ENCODE measurements at places on chromosomes 12 and 14. TPM values are rescaled to one million over a fixed set of nuclear protein-coding genes. Genes with fewer than 3 reads are reported as not detected.

GRCh38 chr14:81192594-81192993 is 28.2 kb downstream of the GTF2A1 start:
- no peak for DNase-seq

DNA sequence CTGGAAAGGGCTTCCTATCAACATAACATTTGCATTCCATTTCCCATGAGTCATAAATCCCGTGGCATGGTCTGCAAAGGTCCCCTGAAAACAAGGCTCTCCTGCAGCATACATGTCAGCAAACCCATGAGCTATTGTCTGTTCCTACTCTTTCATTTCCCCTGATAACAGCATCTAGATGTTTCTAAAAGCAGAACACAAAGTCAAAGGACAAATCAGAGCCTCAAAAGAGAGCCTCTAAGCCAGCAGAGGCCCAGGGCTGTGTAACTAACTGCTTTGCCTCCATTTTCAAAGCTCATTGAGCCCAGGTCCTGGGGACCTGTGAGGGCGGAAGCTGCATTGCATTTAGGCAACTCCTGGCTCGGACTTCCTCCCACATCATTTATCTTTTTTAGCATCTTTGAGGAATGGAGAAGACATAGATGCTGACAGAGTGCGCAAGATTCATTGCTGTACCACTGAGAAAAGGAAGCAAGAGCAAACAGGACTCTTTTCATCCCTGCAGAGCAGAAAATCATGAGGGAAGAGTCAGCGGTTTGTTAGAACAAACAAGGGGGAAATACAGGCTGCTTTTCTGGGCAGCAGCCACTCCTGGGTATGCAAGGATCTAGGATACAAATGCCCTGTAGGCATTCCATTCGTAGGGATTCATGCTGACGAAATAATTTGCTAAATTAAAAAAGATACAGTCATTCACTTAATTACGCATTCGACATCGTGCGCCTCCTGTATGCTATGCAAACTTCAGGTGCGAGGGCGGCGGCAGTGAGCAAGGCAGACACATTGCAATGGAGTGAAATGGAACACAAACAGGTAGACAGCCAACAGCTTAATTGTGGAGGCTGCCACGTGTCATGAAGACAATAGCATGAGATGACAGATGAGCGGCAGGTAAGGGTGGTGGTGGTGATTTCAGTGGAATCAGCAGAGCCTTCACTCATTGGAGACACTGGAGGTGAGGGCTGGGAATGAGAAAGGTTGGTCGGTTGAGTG is 131.0 kb downstream of the TMEM132D start:
- DNase-seq, result no peak

DNA sequence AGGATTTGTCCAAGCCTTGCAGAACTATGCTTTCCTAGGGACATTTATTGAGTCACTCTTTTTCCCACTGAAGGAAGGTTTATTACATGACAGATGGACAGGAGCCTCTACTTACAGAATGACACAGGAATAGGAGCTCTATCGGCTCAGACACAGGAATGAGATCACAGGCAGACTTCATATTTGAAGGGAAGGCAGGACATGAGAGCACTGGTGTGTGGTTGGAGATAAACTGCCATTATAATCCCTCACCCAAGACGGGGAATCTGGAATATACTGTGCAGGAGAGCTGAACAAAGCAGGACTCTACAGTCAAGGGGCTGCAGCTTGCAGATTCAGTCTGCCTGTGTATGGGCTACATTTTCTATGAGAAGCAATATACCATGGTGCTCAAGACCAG is 26.8 kb upstream of the IL22 start:
- no peak for DNase-seq

- DNase-seq, result no peak
Measured at GRCh38 chr12:32558903-32559302, 120.2 kb upstream of the DNM1L start.

DNA sequence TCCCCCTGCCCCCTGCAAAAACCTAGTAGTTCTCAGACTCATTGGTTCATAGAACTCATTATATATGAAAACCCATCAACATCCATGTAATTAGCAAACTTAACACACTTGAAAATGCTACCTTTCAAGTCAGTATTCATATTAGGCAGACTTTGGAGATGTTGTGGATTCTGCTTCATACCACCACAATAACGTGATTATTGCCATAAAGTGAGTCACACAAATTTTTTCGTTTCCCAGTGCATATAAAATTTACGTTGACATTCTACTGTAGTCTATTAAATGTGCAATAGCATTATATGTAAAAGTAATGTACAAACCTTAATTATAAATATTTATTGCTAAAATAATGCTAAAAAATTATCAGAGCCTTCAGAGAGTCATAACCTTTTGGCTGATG is 654.0 kb downstream of the DIO2 start:
- DNase-seq, result no peak

GRCh38 chr12:112979041-112979680 is 842 bp downstream of the OAS2 start:
- no peak for DNase-seq

GRCh38 chr12:27979145-27979544 is 6.6 kb upstream of the PTHLH start:
- no peak for DNase-seq

- no peak for DNase-seq
Measured at GRCh38 chr14:100334904-100335303, 11.8 kb downstream of the SLC25A47 start.

GRCh38 chr12:55970775-55971174 is 3.1 kb upstream of the RAB5B start:
- DNase-seq, result no peak

GRCh38 chr12:71748081-71748850 is 6.4 kb upstream of the RAB21 start:
- no peak for DNase-seq

DNA sequence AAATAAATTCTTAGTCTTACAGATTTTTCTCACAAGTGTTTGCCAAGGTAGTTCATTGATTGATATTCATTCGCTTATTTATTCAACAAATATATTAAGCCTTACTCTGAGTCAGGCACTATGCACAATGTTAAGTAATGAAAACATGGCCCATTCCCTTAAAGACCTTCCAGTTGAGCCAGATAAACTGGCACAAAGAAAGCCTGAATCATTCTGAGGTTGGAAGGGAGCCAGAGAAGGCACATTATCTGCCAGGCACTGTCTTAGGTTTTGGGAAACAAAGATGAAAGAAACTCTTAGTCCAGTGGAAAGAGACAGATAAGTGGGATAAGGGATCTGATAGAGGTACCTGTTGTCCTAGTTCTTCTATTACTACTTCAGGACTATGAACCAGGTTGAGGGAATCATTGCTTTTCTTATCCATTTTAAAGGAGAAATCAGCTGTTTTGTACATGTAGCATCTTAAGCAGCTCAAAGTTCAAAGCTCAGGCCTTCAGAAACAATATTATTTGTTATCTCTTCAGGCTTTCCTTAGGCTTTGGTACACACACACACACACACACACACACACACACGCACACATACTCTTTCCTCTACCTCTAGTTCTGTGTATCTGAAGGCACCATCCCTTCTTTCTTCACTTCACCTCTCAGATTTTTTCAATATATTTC is 27.0 kb downstream of the PDE6H start:
- no peak for DNase-seq

- DNase-seq, result no peak
Measured at GRCh38 chr12:23504641-23505399, 444.6 kb downstream of the SOX5 start.

- no peak for DNase-seq
Measured at GRCh38 chr12:1705774-1706631, 15.1 kb downstream of the ADIPOR2 start.

DNA sequence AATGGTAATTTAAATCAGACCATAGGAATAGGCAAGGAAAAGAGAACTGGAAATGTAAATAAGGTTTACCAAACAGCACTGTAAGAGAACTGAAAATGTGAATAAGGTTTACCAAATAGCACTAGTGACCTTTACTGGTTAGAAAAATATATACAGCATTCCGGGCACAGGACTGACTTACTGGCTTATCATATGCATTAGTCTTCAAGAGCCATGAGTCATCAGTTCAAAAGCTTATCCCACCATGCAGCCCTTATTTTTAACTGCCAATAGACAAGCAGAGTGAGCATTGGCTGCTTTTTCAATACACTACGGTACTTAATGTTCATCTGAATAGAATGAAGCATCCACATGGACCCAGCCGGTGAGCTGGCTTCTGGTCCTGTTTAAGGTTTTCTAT is 13.0 kb upstream of the NELL2 start:
- no peak for DNase-seq

- no peak for DNase-seq
Measured at GRCh38 chr12:119406308-119406707, 71.8 kb downstream of the CCDC60 start.

- DNase-seq, result no peak
Measured at GRCh38 chr12:51705450-51705849, 114.4 kb downstream of the SCN8A start.

DNA sequence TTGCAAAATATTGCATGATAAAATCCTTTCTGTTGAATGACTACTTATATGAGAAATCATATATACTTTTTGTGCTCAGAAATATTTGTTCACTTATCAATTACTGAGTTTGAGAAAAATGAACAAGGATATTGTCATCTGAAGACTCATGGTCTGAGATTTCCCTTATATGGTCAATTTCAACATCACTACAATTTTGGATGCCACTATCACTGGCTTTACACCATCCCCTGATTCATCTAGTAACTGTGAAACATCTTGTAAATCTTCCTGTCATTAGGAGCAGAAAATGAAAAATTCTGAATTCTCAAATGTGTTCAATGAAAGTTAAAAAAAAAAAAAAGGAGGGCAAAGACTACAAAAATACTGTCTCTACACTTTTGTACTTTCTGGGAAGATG is 21.8 kb upstream of the GXYLT1 start:
- DNase-seq, result no peak

DNA sequence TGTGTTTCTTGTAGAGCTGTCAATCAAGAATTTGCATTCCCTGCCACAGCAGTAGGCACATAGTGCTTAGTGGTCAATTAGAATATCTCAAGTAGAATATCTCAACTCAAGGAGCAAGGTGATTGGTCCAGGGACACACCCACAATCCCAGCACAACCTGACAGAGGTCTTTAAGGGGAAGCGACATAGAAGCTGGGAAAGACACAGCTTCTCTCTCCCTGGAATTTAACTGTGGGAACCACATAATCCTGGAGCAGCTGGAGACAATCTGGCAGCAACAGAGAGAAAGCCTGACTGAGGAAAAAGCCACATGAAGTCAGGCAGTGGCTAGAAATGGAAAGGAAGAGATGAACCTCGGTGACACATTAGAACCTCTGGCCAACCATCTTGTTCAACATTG is 85.7 kb upstream of the LMO3 start:
- no peak for DNase-seq

GRCh38 chr14:69087061-69087461 is 65.9 kb downstream of the DCAF5 start:
- DNase-seq, result no peak

DNA sequence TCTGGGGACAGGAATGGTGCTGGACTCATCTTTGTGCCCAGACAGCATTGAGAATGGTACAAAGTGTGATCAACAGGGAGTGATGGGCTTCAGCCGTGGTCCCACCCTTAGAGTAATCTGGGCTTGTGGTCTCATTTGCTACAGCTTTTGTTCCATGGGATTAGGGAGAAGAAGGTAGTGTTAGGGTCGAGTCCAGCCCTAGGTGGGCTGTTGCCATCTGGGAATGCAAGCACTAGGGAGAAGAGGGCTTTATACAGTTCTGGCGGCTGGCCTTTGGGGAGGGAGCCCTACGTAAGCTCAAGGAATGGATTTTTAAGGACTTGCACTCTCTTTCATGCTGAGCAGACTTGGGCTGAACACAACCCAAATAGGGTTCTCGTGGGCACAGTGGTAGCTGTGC is 4.9 kb downstream of the PLEKHG3 start:
- no peak for DNase-seq

GRCh38 chr14:36556811-36557433 is 25.5 kb downstream of the NKX2-8 start:
- no peak for DNase-seq

GRCh38 chr14:74658535-74659131 is 46.6 kb upstream of the LTBP2 start:
- no peak for DNase-seq

Gene POLE2
- 41.7 TPM for polyA plus RNA-seq

Gene KLHL33
- polyA plus RNA-seq, result 0.17 TPM

Gene BDKRB1
- 0.27 TPM for polyA plus RNA-seq

Gene PRPH
- polyA plus RNA-seq, result 1.1 TPM

Gene ART4
- polyA plus RNA-seq, result not detected

Gene C3AR1
- not detected for polyA plus RNA-seq

Gene GPRC5D
- polyA plus RNA-seq, result 0.45 TPM

Gene CCDC177
- 1.4 TPM for polyA plus RNA-seq

Gene EPYC
- polyA plus RNA-seq, result not detected

Gene KCNK10
- polyA plus RNA-seq, result 0.45 TPM

Gene LMNTD1
- not detected for polyA plus RNA-seq

Gene TAS2R46
- 0.14 TPM for polyA plus RNA-seq
